ENCODE measurements at places on chromosomes 7 and 10. TPM values are rescaled to one million over a fixed set of nuclear protein-coding genes. Genes with fewer than 3 reads are reported as not detected.

The TYSND1 gene
- 12.1 TPM for total RNA-seq

The LRRN3 gene
- 4.1 TPM for total RNA-seq

The WNT8B gene
- total RNA-seq, result not detected

The CPA4 gene
- 8.2 TPM for total RNA-seq

The ZC3HAV1L gene
- total RNA-seq, result 9.5 TPM

The DKK1 gene
- total RNA-seq, result 421 TPM

The VSTM4 gene
- 1.1 TPM for total RNA-seq

The ZNF727 gene
- total RNA-seq, result 0.75 TPM

The TRPV5 gene
- not detected for total RNA-seq

The UCN3 gene
- not detected for total RNA-seq

The CUTC gene
- total RNA-seq, result 30.7 TPM
